ENCODE measurements at places on chromosomes 2 and 18. TPM values are rescaled to one million over a fixed set of nuclear protein-coding genes. Genes with fewer than 3 reads are reported as not detected.

The GREB1 gene
- total RNA-seq, result 0.05 TPM

- H3K27ac ChIP-seq, result no peak overlapping the region
- no peaks in the 10 kb centered on the region for H3K36me3 ChIP-seq
- no peaks in the 10 kb centered on the region for H3K4me1 ChIP-seq
- H3K27me3 ChIP-seq, result peaks cover 18% of the 10 kb centered on the region
Observed at GRCh38 chr2:355773-356172, 67.9 kb upstream of the ALKAL2 start.

GRCh38 chr18:33201509-33201926 is 239.0 kb downstream of the CCDC178 start:
- DNase-seq, result no peak
- no peaks in the 10 kb centered on the region for H3K4me1 ChIP-seq

- H3K4me3 ChIP-seq, result no peak overlapping the region
- DNase-seq, result no peak
- H3K36me3 ChIP-seq, result no peaks in the 10 kb centered on the region
- no peaks in the 10 kb centered on the region for H3K4me1 ChIP-seq
Observed at GRCh38 chr2:5392658-5393057, 299.5 kb upstream of the SOX11 start.

- H3K27ac ChIP-seq, result no peak overlapping the region
- no peak overlapping the region for H3K4me3 ChIP-seq
- no peaks in the 10 kb centered on the region for H3K4me1 ChIP-seq
- peaks cover 31% of the 10 kb centered on the region for H3K27me3 ChIP-seq
- no peaks in the 10 kb centered on the region for H3K36me3 ChIP-seq
Observed at GRCh38 chr2:196442211-196442610, 197.3 kb upstream of the CCDC150 start.

Measured in activated CD4-positive, alpha-beta T cell treated with anti-CD3 and anti-CD28 coated beads, Interleukin-2, amount 10 ng/mL, durations not matched to agents 24 days and 14 days (primary cell).